ENCODE measurements at places on chromosomes 16 and 17.

DNA sequence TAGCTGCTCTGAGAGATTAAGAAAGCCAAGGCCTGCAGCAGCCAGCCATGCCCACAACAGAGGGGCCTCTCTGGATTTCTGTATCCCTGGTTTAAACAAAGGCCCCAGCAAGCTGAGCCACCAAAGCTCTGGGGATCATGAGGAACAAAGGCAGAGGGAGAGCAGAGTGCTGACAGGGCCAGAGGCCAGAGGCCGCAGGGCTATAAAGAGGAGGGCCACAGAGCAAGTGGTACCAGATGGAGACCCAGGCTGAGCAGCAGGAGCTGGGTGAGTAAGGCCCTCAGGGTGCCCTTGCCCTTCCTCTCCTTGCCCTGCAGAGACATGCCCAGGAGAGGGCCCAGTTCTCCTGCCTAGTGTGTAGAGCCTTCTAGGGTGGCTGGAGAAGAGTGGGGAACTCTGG lies at the start of gene CRYBA1:
CRYBA1 (plus strand) TSS at position 232 of the 400 bp plus-strand sequence; CDS start at position 237, 5 bp downstream.
- DNase-seq = no peak

- DNase-seq = no peak
Observed at GRCh38 chr17:29283961-29284360, 10.0 kb downstream of the NUFIP2 start.

DNA sequence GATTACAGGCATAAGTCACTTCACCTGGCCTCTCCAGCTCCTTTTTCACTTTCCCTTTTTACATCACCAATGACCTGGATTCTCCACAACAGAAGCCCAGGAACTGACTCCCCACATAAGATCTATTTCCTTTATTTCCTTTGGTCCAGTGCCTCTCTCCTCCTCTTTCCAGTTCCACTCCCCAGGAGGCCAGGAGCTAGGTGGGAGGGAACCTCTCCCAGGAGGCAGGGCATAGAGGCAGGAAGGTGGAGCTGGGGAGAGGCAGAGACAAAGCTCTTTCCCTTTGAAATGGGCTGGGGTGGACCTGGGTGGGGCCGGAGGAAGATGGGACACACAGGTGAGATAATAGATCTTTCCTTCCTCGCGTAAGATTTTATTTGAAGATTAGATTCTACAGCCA lies 318.3 kb upstream of the TNRC6C start:
- DNase-seq = no peak

- peak; percentile 48 for DNase-seq
Observed at GRCh38 chr17:68462381-68463210, 5.3 kb upstream of the WIPI1 start.

DNA sequence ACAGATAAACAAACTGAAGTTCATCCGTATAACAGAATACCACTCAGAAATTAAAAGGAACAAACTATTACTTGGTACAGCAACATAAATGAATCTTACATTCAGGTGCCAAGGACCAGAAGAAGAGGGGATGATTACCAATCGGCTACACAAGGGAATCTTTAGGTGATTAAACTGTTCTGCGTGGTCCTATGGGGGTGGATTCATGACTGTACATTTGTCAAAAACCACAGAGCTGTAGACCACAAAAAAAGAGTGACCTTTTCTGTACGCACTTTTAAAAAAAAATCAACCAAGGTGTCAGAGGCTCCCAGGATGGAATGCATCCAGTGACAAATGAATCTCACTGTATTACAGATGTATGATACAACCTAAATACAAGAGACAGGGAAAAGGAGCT lies 110.8 kb downstream of the CDYL2 start:
- DNase-seq = no peak

Data from T-helper 2 cell (primary cell).